ENCODE measurements at places on chromosomes 5 and 9.

DNA sequence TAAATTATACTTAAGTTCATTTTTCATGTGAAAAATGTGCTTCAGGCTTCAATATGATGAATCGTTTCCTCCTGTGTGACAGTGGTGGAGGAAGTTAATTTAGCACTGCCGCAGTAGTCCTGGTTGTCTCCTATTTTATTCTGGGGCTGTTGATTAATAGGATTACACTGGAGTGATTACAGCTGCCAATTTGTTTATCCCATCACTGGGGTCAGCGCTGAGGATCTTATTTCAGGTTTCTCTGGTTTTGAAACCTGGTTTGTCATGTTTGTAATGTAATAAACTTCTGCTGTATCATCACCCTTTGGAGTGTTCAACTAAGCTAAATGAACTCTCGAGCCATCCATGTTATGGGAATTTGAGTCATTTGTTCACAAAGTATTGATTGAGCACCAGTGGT is 241.7 kb upstream of the KCNN2 start:
- DNase-seq, result no peak

DNA sequence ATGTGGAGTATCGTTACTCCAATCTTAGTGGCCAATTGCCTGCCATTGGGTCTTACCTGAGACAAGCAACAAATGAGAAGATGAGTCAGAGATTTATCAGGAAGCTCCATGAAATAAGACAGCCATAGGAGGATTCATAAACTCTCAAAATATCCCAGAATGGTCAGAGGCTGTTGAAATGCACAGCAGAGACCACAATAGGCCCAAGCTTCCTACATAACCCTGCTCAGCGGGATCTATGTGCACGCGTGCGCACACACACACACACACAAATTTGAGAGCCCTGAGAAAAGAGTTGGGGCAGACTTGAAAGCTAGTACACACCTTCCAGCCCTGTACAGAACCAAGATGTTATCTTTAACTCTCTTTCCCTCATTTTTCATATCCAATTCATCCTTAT is 9.8 kb downstream of the UIMC1 start:
- DNase-seq, result no peak

GRCh38 chr9:114799925-114800324 is 5.9 kb downstream of the TNFSF15 start:
- DNase-seq, result no peak

GRCh38 chr9:16331031-16331430 is 539.4 kb downstream of the BNC2 start:
- no peak for DNase-seq

DNA sequence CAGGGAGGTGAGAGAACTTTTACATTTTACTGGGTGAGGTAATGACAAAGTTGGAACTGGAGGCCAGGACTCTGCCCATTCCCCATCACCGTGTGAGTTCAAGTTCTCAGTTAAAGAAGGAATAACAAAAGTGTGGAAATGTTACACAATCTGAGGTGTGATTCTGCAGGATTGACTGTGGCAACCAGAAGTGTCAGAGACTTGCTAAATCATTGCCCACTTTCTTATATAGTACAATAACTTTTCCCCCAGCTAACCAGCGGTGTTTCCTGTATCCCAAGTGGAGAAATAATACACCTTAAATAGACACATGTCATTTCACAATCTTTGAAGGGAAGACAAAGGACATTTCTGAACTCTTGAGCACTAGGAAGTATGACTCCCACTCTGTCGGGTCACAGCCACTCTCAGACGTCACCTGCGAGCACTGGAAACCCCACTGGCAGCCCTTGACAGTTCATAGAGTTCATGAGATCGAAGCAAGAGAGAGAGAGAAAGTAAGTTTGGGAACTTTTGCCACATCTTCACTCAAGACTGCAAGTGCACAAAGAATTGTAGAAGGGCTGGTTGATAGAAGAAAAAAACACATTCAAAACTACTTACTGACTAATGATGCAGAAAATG is 28.4 kb downstream of the PAX5 start:
- no peak for DNase-seq

All from activated CD8-positive, alpha-beta memory T cell treated with anti-CD3 and anti-CD28 coated beads, Interleukin-2, amount 50 U/mL, for 48 hours (primary cell).